Activated CD4-positive, alpha-beta T cell treated with anti-CD3 and anti-CD28 coated beads for 36 hours (primary cell): ENCODE measurements at places on chromosomes 4 and X. TPM values are rescaled to one million over a fixed set of nuclear protein-coding genes. Genes with fewer than 3 reads are reported as not detected.

- H3K36me3 ChIP-seq: no peaks in the 10 kb centered on the region
- no peak overlapping the region for H3K4me3 ChIP-seq
- H3K27ac ChIP-seq: no peak overlapping the region
- peaks cover 4% of the 10 kb centered on the region for H3K27me3 ChIP-seq
- H3K4me1 ChIP-seq: no peaks in the 10 kb centered on the region
Measured at GRCh38 chrX:151789179-151789800, 54.7 kb downstream of the CNGA2 start.

Gene TLR8
- not detected for total RNA-seq

GRCh38 chr4:102647117-102647516, 113.7 kb downstream of the MANBA start:
- H3K36me3 ChIP-seq: peaks cover 25% of the 10 kb centered on the region
- H3K4me3 ChIP-seq: no peak overlapping the region
- no peak for DNase-seq
- H3K27ac ChIP-seq: no peak overlapping the region

Gene CASP3
- total RNA-seq: 65.7 TPM

DNA sequence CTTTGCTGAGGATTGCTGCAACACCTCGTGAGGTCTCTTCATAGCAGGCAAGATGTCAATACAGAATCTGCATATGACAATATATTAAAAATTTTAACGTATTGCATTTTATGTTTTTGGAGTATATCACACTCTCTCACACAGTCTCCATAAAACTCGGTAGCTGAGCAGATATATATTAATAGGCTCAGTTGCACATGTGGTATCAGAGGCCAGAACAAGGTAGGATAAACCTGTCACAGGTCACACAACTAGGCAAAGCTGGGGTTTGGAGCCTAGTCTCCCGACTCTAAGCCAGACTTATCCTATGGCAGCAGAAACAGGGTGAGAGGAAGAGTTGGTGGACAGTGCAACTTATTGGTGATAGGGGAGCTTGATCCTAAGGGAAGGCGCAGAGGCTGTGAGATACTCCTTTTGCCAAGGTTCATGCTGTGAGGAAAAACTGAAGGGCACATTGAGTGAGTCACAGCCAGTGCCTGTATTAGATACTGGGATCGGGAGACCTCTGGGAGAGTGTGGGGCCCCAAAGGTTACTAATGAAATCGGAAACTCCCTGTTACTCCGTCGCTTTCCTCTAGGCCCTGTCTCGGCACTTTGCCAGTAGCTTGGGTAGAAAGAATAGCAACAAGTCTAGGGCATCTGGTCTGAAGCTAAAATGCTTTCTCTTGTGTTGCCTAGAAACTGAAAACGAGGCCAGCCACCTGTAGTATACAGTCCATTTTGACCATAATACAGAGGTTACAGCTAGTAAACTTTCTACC, 195.7 kb downstream of the ARHGAP10 start:
- H3K4me1 ChIP-seq: no peaks in the 10 kb centered on the region
- H3K27ac ChIP-seq: no peak overlapping the region
- peaks cover 3% of the 10 kb centered on the region for H3K36me3 ChIP-seq
- no peak overlapping the region for H3K4me3 ChIP-seq
- H3K27me3 ChIP-seq: no peaks in the 10 kb centered on the region

Gene PASD1
- total RNA-seq: not detected

Gene UCHL1
- 1.5 TPM for total RNA-seq

- no peaks in the 10 kb centered on the region for H3K27me3 ChIP-seq
- H3K36me3 ChIP-seq: peaks cover 33% of the 10 kb centered on the region
- no peak for DNase-seq
- H3K27ac ChIP-seq: no peak overlapping the region
Measured at GRCh38 chrX:13763489-13763888, 28.9 kb downstream of the OFD1 start.

Gene AKAP4
- not detected for total RNA-seq

Gene CENPVL2
- total RNA-seq: not detected

DNA sequence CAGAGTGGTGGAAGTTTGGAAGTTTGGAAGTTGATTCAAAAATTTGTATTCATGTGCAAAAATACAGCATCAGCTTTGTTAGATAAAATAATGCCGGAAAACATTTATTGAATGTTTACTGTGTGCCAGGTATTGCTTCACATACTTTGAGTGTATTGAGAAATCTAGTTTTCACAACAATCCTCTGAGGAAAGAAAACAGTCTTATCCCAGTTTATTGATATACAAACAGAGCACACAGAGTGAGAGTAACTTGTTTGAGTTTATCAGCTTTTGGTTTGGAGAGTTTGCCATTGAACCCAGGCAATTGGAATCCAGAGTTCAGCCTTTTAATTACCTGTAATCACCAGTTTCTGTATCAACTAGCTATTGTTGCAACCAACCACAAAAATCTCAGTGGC, 127.2 kb upstream of the RPS6KA3 start:
- H3K36me3 ChIP-seq: no peaks in the 10 kb centered on the region
- peaks cover 8% of the 10 kb centered on the region for H3K4me1 ChIP-seq
- H3K27me3 ChIP-seq: no peaks in the 10 kb centered on the region
- no peak overlapping the region for H3K4me3 ChIP-seq

Gene CORIN
- not detected for total RNA-seq

DNA sequence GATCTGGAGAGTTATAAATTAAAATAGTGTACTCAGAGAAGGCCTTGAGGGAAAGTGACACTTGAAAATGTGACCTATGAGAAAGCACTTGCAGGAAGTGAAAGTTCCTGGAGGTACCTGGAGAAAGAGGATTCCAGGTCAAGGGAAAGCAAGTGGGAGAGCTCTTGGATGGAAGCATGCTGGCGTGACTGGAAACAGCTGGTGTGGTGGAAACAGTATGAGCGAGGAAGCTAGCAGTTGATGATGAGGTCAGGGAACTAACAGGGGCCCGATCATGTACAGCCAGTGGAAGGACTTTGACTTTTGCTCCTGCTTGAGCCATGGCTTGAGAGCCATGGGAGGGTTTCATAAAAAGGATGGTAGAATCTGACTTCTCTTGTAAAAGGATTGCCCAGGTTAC, 9.5 kb upstream of the CLCN5 start:
- H3K4me1 ChIP-seq: peaks cover 14% of the 10 kb centered on the region
- DNase-seq: no peak
- no peaks in the 10 kb centered on the region for H3K27me3 ChIP-seq
